Retina (tissue), 1 donor: ENCODE measurements at places on chromosomes 3 and 15.

DNA sequence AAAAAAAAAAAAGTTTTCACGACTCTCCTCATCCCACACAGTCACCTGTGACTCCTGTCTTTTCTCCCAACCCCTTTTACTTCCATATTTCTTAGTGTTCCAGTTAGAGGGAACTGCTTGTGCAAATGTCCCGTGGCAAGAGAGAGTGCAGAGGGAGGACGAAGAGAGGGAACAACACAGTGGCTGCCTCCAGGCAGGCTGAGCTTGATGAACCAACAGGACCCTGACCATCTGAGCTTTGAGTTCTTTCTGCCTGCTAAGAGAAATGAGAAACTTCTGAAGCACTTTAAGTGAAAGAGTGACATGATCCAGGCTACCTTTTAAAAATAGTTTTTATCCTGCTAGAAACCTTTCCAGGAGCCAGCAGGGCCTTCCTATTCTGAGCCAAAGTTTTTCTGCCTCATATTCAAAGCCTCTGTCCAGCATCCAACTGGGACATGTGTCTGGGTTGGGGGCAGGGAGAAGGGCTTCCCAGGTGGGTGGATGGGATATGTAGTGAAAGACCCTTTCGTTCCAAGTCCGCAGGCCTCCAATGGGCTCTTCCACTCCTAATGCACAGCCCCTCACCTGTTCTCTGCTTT lies 239.9 kb downstream of the OPA1 start:
- no peak for DNase-seq

GRCh38 chr3:61369678-61370077 lies 118.4 kb upstream of the FHIT start:
- DNase-seq: peak; percentile 33

DNA sequence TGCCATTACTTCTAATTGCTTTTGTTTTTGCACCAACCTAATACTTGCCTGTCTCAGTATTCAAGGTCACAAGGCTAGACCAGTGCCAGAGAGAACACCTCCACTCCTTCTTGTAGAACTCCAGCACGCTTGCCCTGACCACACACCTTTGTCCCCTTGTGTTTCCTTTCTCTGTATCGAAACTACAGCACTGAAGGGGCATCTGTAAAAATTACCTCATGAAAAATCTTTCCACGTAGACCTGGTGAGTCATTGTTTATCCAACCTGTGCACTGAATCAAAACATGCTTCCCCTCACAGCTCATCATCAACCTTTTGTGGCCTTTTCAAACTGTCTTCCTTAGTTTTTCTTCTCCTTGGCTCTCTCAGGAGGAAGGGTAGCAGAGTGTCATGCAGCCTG lies 259.5 kb downstream of the THRB start:
- no peak for DNase-seq

DNA sequence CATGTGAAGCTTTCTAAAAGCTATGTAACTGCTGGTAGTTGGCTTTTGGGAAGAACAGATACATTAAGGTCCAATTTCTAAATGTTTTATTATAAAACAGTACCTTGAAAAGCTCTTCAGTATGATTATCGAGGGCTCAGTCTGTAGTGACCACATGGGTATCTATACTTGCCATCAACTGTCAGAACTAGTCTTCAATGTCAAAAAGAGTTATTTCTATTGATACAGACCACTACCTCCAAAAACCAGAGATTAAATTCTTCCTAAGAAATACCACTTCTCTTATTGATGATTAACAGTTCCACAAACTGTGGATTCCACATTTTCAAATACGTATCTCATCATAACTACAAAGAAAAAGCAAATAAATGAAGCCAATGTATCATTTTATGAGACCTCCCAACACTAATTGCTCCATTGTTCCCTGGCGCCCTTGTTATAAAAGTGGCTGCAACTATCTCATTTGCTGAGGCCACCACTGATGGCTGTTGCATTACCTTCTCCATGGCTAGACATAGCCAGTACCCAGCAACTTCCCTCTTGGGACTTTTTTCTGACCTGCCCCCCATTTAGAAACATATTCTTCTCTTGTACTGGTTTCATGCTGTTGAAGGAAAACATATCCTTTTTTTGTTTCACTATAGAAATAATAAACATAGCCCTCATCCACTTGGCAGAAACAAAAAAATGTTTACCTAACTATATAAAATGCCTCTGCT lies 33.9 kb upstream of the MBNL1 start:
- DNase-seq: no peak

DNA sequence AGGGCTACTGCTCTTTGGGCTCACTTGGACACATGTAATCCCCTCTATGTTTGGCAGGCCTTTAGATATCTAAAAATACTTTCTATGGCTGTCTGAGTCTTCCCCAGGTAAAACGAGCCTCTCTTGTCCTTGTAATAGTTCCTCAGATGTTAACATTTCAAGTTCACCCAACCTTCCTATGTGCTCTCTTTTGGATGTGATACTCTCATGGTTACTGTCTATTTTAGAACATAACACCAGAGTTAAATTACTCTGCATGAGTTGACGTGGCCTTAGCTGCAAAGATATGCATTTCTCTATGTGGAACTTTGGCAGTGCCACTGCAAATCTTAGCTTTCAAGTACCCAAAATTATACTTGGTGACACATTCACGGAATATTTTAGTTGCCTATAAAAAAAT lies 31.9 kb upstream of the CSPG5 start:
- no peak for DNase-seq

DNA sequence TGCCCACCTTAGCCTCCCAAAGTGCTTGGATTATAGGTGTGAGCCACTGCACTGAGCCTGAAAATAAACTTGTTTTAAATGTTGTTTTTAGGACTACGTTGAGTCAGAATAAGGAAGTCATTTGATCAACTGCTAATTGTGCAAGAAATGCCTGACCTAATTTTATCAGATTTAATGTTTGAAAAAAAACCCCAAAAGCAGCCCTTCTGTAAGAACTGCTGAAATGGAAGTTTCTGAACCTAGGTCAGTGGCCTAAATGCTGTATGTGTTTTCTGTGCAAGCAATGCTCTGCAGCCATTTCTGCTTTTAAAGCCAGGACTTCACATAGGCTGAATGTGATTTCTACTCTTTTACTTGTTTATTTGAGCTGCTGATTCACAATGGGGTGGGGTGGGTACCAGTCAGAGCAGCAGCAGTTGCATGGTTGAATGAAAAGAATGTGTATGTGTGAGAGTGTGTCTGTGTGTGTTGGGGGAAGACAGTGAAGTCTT lies 6.6 kb downstream of the GPX1 start:
- DNase-seq: no peak

GRCh38 chr15:27797765-27798164 lies 301.4 kb downstream of the OCA2 start:
- no peak for DNase-seq

GRCh38 chr15:77327168-77327567 lies 92.7 kb downstream of the PEAK1 start:
- no peak for DNase-seq

- no peak for DNase-seq
Measured at GRCh38 chr3:108818404-108818803, 4.2 kb upstream of the TRAT1 start.

DNA sequence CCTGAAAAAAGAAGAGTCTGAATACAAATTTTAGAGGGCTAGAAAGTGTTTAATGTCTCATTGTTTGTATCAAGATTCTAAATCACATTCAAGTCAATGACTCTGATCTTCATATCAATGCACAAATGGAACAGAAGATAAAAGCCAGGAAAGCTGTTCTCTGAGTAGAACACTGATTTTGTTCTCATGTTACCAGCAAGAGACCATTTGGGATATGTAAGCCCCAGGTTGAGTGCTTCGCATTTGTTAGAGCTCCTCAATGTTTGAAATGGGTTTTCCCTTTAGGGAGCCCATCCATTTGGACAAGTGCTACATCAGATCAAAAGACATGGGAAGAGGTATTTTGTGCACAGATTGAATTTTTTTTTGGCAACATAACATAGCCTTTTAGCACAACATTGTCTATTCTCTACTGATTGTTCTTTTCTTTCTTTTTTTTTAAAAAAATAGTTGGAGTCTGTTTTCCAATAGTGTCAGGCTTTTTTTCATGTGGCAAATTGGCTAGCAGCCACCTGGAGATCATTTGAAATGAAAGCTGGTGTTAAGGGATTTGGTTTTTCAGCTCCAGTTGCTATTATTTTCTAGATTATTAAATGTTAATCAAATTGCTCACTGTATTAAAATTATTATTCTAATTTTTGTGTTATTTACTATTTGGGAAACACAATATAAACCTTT lies 74.5 kb upstream of the ZPLD1 start:
- no peak for DNase-seq

DNA sequence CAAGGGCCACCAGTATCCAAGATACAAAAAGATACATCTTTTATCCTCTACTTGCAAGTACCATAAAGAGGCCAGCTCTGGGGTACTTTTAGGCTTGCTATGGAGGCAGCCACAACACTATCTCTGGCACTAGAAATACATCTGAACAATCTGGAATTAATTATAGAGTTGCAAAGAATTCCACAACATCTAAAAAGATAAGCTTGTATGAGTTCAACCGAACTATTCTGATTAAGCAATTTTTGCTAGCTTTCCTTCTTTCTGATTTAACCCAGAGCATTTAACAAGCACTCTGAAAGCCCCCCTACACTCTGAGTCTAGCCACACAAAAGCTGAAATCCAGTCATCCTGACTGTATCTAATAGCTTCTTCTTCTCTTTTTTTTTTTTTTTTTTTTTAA lies 95.4 kb downstream of the FRMD5 start:
- no peak for DNase-seq
